Activated naive CD4-positive, alpha-beta T cell treated with anti-CD3 and anti-CD28 coated beads, Interleukin-2, amount 10 ng/mL, durations not matched to agents 7 days and 5 days (primary cell): ENCODE measurements at places on chromosomes 4 and X.

GRCh38 chr4:95548738-95549245 is at the start of gene UNC5C:
TSS of gene UNC5C (minus strand) at chr4:95548973.
- DNase-seq: no peak
- H3K27ac ChIP-seq: no peak within 1 kb of the TSS
- H3K4me1 ChIP-seq: peaks cover 17% of the 10 kb centered on the region

- peaks cover 17% of the 10 kb centered on the region for H3K27me3 ChIP-seq
- DNase-seq: no peak
- peak overlapping the region; percentile 17 for H3K4me3 ChIP-seq
- H3K36me3 ChIP-seq: no peaks in the 10 kb centered on the region
- H3K27ac ChIP-seq: peak overlapping the region; percentile 17
- peaks cover 18% of the 10 kb centered on the region for H3K4me1 ChIP-seq
These were observed 123.9 kb downstream of the DCHS2 start for GRCh38 chr4:154367659-154368058.

- H3K27me3 ChIP-seq: no peaks in the 10 kb centered on the region
- no peaks in the 10 kb centered on the region for H3K36me3 ChIP-seq
- H3K27ac ChIP-seq: no peak overlapping the region
- no peak for DNase-seq
These were observed 171.2 kb upstream of the NWD2 start for GRCh38 chr4:37073226-37073840.

GRCh38 chr4:139833151-139833910 is 167.7 kb downstream of the MGST2 start:
- no peaks in the 10 kb centered on the region for H3K4me1 ChIP-seq
- no peak for DNase-seq
- H3K27ac ChIP-seq: no peak overlapping the region
- H3K36me3 ChIP-seq: no peaks in the 10 kb centered on the region
- H3K27me3 ChIP-seq: peaks cover 5% of the 10 kb centered on the region
- H3K4me3 ChIP-seq: no peak overlapping the region

- H3K4me1 ChIP-seq: peaks cover 47% of the 10 kb centered on the region
- no peak for DNase-seq
- peak overlapping the region; percentile 71 for H3K27ac ChIP-seq
- H3K4me3 ChIP-seq: no peak overlapping the region
These were observed 178.3 kb downstream of the AFAP1 start for GRCh38 chr4:7761312-7761711.

DNA sequence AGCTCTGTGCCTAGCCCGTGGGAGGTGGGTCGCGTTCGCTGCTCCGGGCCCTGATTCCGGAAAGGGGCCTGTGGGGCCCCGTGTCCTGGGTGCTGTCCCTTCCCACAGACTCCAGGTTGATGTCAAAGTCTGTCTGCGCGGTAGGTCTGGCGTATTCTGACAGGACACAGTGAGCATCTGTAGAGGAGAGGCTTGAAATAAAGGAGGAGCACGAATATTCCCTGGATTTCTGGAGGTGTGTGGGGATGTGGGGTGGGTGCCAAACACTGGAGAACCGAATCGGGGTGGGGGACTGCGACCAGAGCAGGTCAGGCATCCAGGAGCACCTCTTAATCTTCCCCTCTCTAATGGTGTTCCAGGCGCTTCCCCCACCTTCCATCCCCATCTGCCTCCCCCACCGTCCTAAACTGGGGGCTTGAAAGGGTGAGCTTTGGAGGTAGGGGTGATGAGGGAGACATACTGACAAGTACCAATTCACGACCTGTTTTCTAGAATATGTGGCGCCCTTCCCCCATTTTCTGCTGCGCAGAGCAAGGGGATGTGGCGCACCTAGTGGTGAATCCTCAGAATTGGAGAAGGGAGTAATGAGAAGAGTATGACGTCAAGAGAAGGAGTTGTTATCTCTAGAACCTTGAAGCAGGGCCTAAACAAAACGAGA is 877 bp downstream of the GPRASP1 start:
- H3K36me3 ChIP-seq: no peaks in the 10 kb centered on the region
- H3K27me3 ChIP-seq: peaks cover 11% of the 10 kb centered on the region
- peak; percentile 59 for DNase-seq
- H3K4me1 ChIP-seq: peaks cover 19% of the 10 kb centered on the region
- H3K4me3 ChIP-seq: peak overlapping the region; percentile 84
- peak overlapping the region; percentile 83 for H3K27ac ChIP-seq

GRCh38 chr4:4614925-4615678 is 73.3 kb upstream of the STX18 start:
- H3K36me3 ChIP-seq: peaks cover 1% of the 10 kb centered on the region
- no peak for DNase-seq
- no peaks in the 10 kb centered on the region for H3K27me3 ChIP-seq

GRCh38 chr4:182531555-182532162 is 288.5 kb downstream of the TENM3 start:
- no peaks in the 10 kb centered on the region for H3K27me3 ChIP-seq
- H3K36me3 ChIP-seq: no peaks in the 10 kb centered on the region
- no peak for DNase-seq
- H3K27ac ChIP-seq: no peak overlapping the region

DNA sequence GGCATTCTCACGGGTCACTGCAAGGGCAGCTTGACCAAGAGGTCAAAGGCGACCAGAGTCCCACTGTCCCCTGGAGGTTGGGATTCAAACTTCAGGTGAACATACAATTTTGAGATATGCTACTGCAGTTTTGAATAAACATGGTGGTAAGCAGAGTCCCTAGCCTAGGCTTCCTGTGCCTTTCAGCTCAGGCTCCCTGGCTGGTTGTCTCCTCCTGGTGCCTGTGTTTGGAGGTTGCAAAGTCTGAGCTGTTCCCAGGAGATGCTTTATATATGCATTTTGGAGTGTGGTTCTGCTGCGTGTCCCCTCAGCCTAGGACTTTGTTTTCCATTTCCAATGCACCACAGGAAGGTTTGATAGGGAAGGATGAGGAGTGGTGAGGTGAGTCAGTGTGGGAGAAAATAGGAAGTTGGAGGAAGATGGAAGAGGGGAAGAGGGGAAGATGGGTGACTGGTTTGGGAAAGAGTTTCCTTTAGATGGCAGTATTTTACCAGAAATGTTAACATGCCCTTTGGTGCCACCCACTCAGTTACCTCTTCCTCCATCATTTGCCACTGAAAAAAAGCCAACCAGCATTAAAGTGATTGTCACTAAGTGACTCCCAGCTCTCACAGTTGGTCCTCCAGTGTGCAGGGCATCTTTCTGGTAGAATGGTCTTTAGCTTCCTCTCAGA is 211.7 kb upstream of the AGTR2 start:
- H3K27ac ChIP-seq: no peak overlapping the region
- H3K4me1 ChIP-seq: no peaks in the 10 kb centered on the region
- DNase-seq: no peak
- no peaks in the 10 kb centered on the region for H3K36me3 ChIP-seq
- no peak overlapping the region for H3K4me3 ChIP-seq
